ENCODE measurements at places on chromosomes 2 and 18. TPM values are rescaled to one million over a fixed set of nuclear protein-coding genes. Genes with fewer than 3 reads are reported as not detected.
A peak's percentile ranks its signal among the peaks of the same experiment; 100 is the strongest.

- DNase-seq = no peak
Observed at GRCh38 chr2:9570182-9571060, 14.8 kb upstream of the ADAM17 start.

The RBM44 gene
- total RNA-seq = 0.73 TPM

The ICA1L gene
- total RNA-seq = 5.1 TPM

The PLCD4 gene
- total RNA-seq = 0.32 TPM

DNA sequence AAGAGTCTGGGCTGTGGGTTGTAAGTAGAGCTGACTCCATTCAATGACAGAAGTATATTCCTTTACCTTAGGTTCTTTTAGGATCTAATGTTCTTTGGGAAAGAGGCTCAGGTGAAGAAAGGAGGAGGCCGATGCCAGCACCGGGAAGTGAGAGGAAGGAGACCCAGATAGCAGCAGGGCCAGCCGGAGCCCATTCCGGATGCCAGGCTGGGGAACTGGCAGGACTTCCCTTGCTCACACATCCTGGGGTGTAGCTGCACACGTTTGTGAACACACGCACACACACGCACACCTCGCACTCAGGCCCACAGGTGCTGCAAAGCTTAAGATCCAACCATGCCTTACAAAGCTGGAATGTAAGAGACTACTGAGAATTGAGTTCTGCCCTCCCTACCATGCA lies 95.8 kb upstream of the SMAD2 start:
- DNase-seq = no peak

The FAM161A gene
- 4.5 TPM for total RNA-seq

The GCG gene
- not detected for total RNA-seq

DNA sequence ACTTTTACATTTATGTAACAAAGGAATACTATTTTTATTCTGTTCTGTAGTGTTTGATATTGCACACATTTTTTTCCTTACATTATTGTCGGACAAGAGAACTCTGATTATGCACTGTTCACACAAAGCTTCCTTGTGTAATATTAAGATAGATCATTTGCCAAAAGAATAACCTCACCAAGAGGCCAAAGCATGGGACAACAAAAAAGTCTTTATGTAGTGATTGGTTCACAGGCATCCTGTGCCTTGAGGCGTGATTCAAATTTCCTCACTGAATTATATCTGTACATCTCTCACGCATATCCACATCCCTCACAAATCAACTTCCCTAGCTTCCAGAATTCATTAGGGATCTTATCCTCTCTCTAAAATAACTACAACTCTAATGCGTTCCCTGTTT lies 642.7 kb downstream of the NR4A2 start:
- no peak for DNase-seq

GRCh38 chr2:4792126-4792525 lies 900.1 kb upstream of the SOX11 start:
- no peak for DNase-seq

The PLA2R1 gene
- not detected for total RNA-seq

DNA sequence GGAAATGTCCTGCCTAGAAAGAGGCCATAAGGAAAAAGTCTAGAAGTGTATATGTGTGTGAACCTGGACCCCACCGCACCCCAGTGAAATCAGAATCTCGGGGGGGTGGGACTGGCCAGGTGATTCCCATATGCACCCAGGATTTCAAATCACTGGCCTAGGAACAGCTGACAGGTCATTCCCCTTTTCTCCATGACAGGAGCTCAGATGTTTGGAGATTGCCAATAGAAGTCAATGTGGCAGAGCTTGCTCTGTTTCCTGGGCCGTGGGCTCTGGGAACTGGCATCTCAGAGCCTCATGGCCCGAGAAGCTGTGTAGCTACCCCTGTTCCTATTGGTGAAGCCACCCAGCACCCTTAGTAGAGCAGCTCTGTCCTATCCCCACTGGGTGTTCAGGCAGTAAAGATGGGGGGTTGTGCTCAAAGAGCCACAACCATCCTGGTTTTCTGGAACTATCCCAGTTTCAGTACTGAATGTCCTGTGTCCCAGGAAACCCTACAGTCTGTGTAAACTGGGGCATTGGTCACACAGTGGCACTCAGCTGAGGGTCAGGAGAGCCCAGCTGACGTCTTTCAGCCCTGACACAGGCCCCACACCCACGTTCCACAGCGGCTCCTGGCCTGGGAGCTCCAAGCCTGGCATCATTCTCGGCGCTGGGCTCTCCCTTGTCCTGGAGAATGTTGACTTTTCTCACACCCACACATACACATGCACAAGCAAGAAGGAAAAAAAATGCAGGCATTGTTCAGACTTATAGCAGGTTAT lies 18.9 kb downstream of the GNLY start:
- no peak for DNase-seq

DNA sequence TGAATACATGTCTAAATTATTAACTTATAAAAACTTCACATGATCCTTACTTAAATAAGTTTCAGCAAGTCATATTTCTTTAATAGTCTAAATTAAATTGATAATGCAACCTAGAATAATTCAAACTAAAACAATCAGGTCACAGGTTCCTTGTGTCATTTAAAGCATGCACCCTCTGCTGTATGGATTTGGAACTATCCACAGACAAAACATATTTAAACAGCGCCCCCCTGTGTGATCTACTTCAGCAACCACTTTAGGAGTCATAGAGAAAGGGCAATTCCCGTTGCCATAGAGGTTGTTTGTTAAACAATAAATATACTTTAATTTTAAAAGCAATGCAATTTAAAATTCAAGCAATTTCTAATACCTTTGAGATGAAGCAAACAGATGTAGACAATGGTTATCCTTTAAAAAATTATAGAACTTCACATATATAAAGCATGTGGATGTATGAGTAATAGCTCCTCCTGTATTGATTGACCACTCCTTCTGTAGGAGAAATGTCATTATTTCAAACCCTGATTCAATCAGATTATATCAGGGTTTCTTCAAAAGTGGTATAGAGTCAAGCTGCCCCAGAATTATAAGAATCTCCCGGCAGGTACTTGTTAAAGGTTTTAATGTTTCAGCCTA lies 21.2 kb downstream of the GRB14 start:
- DNase-seq = peak; percentile 42

The TSPYL6 gene
- total RNA-seq = not detected

DNA sequence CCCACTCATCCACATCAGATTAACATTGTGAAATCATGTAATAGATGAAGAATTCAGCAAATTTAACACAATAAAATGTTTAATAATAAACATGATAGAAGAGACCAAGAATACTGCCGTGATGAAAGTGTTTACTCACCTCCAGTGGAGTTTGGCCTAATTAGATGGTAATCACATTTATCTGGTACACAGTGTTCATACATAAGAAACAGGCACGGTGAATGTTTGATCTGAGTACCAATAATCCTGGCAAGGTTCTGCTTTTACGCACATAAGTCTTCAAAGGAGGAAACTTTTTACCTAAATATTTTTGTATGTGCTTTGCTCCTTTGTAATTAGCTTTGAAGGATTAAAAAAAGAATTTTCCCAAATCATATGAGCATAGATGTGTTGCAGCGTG lies 122.5 kb downstream of the IRS1 start:
- DNase-seq = no peak

The RAB27B gene
- total RNA-seq = 2.0 TPM

DNA sequence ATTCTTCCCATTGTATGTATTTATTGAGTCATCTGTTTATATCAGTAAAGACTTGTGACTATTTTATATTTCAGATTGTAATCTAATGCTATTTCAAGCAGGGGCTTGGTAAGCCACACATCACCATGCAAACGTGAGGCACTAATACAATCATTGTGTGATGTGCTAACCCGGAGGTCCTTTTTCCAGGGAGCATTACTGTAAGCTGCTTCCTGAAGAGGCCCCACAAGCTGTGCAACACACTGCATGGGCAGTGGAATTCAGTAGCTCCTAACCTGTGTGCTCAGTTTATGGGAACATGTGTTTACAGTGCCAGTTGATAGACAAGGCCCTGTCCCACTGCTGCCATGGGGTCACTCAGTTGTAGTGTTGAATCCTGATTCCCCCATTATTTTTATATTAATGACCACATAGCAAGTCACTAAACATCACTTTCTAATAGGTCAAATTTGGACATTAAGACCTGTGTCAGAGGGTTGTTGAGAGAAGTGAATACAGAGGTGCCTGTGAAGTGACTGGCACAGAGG lies 162.9 kb downstream of the FHOD3 start:
- no peak for DNase-seq

GRCh38 chr18:77147418-77147852 lies 14.9 kb upstream of the MBP start:
- DNase-seq = no peak

The ADD2 gene
- 14.2 TPM for total RNA-seq

DNA sequence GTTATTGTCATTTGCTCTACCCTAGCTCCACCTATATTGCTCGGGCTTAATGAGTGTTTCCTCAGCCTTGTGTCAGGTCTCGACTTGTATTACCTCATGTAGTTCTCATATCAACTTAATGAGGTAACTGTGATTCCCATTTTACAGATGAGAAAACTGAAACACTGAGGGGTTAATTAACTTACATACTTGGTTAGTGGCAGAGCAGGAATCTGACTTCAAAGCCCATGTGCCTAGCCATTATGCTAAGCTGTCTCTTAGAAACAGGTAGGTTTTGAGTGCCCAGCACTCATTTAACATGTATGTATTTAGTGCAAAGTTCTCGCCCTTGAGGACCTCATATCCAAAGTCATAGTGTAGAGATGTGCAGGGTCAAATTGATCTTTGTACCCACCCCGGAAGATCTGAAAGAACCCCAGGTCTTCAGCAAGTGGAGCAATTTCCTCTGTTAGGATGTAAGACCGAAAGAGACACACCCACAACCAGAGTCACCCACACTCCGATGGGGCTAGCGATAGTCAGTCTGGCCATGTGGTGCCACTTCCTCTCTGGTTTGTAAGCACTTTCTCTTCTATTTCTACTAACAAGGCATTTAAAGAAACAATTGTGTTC lies 121.0 kb upstream of the SLC39A10 start:
- peak; percentile 93 for DNase-seq

The MYL12A gene
- total RNA-seq = 858 TPM

GRCh38 chr2:101638181-101638711 lies 59.3 kb upstream of the MAP4K4 start:
- no peak for DNase-seq

- DNase-seq = no peak
Observed at GRCh38 chr2:42804338-42804737, 12.0 kb upstream of the HAAO start.

The LOXL3 gene
- 0.23 TPM for total RNA-seq

The PTH2R gene
- total RNA-seq = not detected

DNA sequence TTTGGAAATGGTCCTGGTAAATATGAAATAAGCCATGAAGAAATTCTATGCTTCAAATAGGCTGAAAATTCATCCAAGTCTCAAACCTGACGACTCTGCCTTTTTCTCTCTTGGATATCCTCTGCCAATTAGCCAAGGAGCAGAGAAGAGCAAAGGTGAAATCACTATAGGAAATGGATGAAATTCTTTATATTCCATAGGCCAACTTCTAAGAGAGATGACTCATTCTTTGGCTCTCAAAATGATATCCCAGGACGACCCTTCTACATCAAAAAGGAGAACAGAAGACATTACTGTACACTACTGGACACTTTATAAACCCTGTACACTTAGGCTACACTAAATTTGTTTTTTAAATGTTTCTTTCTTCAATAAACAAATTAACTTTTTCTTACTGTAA lies 22.7 kb downstream of the PDE1A start:
- DNase-seq = no peak

The CMPK2 gene
- total RNA-seq = 90.8 TPM

The CREB1 gene
- 103 TPM for total RNA-seq

GRCh38 chr18:23838801-23839366 lies 149.6 kb downstream of the LAMA3 start:
- no peak for DNase-seq

DNA sequence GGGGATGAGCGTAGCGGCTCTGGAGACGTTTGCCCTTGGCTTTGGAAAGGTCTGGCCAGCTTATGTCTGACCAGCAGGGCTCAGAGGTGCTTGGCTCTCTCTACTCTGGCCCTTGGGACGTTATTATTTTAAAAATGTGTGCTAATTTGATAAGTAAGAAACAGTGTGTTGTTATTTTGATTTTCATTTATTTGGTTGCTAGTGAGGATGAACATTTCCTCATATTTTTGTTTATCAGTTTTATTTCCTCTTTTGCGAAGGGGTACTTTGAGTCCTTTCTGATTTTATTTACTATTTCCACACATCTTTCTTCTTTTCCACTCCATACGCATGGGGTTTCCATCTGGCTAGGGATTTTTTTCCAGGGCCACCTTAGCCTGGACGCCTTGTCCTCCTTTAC lies 11.4 kb downstream of the CXCR4 start:
- DNase-seq = no peak

The EPAS1 gene
- total RNA-seq = 12.6 TPM
